ENCODE measurements at places on chromosomes 3 and 15.
A peak's percentile ranks its signal among the peaks of the same experiment; 100 is the strongest.

GRCh38 chr3:140727886-140728285 lies 50.0 kb downstream of the TRIM42 start:
- DNase-seq: no peak

GRCh38 chr15:71530116-71530515 lies 280.2 kb upstream of the NR2E3 start:
- no peak for DNase-seq

- DNase-seq: peak; percentile 75
Measured at GRCh38 chr3:181637056-181637455, 74.7 kb upstream of the SOX2 start.

- no peak for DNase-seq
Measured at GRCh38 chr3:88742674-88743507, 364.5 kb upstream of the EPHA3 start.

- no peak for DNase-seq
Measured at GRCh38 chr3:105513886-105514285, 147.2 kb downstream of the ALCAM start.

GRCh38 chr15:35458176-35458856 lies 87.6 kb downstream of the DPH6 start:
- DNase-seq: no peak

GRCh38 chr3:29468187-29468586 lies 187.3 kb downstream of the RBMS3 start:
- no peak for DNase-seq

DNA sequence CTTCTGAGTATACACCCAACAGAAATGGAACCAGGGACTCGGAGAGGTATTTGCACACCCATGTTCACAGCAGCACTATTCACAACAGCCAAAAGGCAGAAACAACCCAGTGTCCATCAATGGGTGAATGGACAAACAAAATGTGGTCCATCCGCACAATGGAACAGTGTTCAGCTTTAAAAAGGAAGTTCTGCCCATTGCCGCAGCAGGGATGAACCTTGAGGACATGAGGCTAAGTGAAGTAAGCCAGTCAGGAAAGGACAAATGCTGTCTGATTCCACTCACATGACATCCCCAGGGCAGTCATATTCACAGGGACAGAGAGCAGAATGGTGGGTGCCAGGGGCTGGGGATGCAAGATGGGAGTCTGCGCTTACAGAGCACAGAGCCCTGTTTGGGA lies 7.5 kb downstream of the IQSEC1 start:
- no peak for DNase-seq

GRCh38 chr15:80999623-81000036 lies 1.1 kb upstream of the TLNRD1 start:
- DNase-seq: no peak

GRCh38 chr3:54198556-54198955 lies 76.2 kb downstream of the CACNA2D3 start:
- no peak for DNase-seq

DNA sequence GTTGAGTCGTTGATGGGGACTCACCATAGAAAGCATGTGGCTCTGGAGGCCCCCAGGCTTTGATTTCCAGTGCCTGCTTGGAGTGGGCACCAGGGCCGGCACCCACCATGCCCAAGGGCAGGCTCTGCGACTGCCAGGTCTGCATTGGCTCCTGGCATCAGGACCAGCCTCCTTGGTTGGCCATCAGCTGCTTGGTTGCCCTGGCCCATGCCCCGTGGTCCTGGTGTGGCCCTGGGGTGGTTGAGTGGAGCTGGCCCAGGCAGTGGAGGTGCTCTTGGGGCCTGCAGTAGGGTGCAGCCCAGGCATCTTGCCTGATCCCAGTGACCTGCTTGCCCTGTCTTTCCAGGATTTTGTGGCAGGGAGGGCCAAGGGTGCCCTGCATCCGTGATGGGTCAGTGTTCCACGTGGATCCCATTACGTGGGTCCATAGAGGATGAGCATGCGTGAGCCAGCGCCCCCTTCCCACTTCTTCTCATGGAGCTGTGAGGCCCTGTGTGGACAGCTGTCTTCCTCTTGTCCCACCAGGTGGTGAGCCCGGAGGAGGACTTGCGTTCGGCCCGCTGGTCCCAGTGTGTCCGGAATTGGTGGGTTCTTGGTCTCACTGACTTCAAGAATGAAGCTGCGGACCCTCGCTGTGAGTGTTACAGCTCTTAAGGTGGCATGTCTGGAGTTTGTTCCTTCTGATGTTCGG lies 187.0 kb downstream of the UBE3A start:
- DNase-seq: no peak

DNA sequence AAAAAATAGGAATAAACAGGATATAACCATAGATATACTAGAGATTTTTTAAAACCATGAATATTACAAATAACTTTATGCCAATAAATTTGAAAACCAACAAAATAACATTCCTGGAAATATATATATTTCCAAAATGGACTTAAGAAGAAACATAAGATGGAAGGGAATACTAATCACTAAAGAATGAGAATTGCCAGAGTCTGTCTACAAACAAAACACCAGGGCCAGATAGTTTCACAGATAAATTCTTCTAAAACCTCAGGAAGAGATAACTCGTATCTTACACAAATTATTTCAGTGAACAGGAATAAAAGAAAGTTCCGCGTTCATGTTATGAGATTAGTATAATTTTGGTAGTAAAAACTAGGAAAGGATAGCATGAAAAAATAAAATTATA lies 107.3 kb downstream of the HERC1 start:
- no peak for DNase-seq

GRCh38 chr3:161096771-161097367 lies 8.3 kb downstream of the B3GALNT1 start:
- peak; percentile 15 for DNase-seq

- no peak for DNase-seq
Measured at GRCh38 chr15:50425219-50425618, 1.0 kb downstream of the USP8 start.

DNA sequence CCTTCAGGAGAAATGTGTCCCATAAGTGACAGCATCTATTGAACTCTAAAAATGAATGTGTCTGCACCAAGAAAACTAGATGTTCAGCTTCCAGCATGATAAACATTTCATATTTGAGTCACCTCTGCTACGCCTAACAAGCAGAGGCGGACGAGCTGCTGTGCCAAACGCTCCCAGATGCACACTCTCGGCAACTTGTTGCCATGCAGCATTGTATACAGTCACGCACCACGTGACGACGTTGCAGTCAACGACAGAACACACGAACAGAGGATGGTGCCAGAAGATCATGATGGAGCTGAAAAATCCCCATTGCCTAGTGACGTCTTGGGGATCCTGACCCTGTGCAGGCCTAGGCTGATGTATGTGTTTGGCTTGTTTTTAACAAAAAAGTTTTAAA lies 137.5 kb downstream of the XXYLT1 start:
- no peak for DNase-seq

DNA sequence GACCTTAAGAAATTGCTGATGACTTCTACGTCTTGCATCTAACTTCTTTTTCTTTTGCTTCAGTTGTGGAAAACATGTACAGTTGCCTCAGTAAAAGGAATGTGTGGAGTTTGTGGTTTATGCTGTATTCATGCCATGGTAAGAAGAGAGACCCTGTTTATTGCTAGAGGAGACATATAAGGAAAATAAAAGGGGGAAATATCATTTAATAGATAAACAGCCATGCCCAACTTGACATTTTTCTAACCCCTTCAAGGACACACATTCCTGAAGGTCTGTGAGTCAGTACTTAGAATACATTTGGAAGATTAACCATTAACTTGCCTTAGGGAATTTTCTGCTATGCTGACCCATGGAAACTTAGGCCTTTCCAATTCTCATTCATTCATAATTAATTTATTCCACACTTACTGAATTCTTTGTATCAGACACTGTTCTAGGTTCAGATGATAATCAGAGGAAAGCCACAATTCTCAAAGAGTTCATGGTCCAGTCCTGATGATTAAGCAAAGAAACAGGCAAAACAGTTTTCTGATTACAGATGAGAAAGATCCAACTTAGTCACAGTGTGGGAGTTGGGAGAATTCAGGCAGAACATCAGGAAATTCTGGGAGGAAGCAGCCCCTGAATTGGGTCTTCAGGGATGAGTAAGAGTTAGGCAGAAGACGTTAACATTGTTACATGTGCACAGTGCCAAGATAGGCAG lies 329.8 kb upstream of the RASGRP1 start:
- DNase-seq: peak; percentile 96

GRCh38 chr3:28940994-28941393 lies 339.9 kb upstream of the RBMS3 start:
- DNase-seq: no peak

- no peak for DNase-seq
Measured at GRCh38 chr3:141308588-141309218, 59.6 kb upstream of the ZBTB38 start.

- no peak for DNase-seq
Measured at GRCh38 chr3:74921676-74922075, 307.2 kb upstream of the CNTN3 start.

DNA sequence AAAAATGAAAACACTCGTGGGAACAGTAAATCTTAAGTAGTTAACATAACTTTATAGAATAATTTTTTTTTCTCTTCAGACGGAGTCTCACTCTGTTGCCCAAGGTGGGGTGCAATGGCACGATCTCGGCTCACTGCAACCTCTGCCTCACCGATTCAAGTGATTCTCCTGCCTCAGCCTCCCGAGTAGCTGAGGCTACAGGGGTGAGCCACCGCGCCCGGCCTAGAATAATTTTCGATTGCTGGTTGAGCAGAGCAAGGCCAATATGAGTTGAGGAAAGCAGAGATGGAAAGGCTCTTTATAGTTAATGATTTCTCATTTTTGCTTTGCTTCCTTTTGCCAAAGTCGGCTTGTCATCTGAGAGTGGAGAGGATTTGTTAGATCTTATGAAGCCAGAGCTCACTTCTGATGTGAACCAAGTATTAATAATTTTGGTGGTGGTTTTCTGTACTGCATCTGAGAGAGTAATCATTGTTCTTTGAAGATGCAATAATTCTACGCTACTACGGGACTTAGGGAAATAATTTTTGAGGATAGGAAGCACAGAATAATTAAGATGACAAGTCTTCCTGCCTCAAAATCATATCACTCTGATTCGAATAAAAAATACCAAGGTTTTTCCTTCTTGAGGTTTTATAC lies 1.6 kb upstream of the GOLM2 start:
- no peak for DNase-seq

- no peak for DNase-seq
Measured at GRCh38 chr3:89452066-89452465, 344.6 kb downstream of the EPHA3 start.

GRCh38 chr3:139764069-139764905 lies 86.5 kb upstream of the NMNAT3 start:
- DNase-seq: peak; percentile 71

DNA sequence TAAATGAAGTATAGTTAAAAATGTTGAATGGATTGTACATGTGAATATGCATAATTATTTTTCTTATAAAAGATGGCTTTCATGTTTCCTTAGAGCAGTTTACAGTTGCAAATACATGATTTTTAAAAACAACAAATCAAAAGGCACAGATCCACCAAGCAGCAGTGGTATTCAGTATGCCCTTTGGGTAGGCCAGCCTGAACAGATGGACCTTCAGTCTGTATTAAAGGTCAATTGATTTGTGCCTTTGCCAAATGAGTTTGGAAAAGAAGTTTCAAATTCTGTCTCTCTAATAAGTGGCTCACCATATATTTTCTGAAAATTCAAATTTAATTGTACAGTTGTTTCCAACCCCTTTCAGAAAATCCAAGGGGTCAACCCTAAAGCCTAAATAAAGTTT lies 477.1 kb downstream of the NSUN3 start:
- no peak for DNase-seq

- DNase-seq: no peak
Measured at GRCh38 chr3:112390783-112391641, 58.1 kb downstream of the CD200 start.
